AG09319 (cell line): ENCODE measurements at places on chromosomes 16 and 17.

GRCh38 chr16:2769675-2770056, 7.4 kb downstream of the ELOB start:
- no peak for DNase-seq

GRCh38 chr16:81451753-81452680, 7.4 kb downstream of the CMIP start:
- no peak for DNase-seq

DNA sequence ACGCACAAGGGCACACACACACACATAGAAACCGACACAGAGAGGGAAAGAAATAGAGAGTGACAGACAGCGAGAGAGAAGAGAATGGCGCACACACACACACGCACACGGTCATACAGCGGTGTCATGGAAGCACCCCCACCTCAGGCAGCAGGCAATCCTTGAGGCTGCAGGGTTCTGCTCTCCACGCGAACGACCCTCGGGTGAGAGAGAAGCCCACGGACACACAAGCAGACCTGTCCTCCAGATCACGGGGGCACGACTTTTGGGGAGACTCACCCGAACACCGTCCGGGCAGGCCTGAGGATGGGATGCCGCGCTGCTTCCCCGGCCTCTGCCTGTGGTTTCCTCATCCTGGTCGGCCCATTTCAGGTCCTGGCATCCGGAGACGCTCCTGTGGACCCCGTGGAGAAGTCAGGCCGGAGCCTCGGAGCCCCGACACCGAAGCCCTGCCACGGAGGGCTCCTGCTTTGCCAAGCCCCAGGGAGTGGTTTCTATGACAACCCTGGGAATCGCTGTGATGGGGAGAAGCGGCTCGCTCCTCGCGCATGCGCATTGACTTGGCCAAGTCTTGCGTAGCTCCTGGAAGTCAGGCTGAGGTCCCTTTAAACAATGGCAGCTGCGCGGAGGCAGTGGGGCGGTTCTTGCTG, 118.2 kb upstream of the KCNJ18 start:
- peak; percentile 64 for DNase-seq

DNA sequence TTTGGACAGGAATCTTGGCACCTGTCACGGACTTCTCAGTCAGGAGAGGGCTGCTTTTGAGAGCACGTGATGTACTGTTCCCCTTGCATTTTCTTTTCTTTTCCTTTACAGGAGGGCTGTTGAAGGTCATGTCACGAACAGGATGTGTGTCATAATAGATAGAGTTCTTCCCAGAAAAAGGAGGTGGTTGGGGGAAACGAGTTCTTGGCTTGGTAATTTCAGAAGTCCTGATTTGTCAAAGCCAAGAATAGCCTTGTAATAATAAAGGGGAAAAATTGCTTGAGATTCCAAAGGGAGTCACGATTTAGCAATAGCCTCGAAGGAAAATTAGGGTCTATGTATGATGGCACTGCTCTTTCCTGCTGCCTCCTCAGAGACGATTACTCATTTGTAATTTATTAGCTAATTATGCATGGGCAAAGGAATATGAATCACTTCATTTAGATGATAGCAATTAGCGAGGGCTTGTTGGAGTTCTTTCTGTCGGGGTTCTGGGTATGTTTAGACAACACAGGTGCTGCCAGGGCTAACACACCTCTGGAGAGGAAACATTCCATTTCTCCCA, 277.7 kb upstream of the N4BP1 start:
- DNase-seq, result no peak

- DNase-seq, result peak; percentile 63
Measured at GRCh38 chr17:6666077-6666521, 14.5 kb downstream of the C17orf100 start.

DNA sequence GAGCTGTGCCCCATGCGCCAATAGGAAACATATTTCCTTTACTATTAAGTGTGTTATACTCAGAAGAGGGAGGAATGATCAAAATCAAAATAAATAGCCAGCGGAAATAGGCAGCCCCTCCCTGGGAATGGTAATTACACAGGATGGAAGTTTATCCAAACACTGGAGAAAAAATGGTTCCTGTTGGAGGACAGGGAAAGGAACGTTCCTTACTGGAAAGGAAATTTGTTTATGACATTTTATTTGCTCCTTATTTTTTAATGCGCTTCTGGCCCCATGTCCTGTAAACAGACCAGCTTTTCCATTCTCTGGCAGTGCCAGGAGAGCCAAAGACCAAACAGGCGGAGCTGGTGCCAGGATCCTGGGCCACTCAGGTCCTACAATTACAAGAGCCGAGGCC, 273.7 kb downstream of the SOX9 start:
- DNase-seq, result no peak

- no peak for DNase-seq
Measured at GRCh38 chr16:1960665-1961630, 1.6 kb downstream of the NDUFB10 start.

- no peak for DNase-seq
Measured at GRCh38 chr17:34703533-34703932, 124.2 kb downstream of the TMEM132E start.

GRCh38 chr17:56808503-56808902, 25.2 kb downstream of the C17orf67 start:
- no peak for DNase-seq

DNA sequence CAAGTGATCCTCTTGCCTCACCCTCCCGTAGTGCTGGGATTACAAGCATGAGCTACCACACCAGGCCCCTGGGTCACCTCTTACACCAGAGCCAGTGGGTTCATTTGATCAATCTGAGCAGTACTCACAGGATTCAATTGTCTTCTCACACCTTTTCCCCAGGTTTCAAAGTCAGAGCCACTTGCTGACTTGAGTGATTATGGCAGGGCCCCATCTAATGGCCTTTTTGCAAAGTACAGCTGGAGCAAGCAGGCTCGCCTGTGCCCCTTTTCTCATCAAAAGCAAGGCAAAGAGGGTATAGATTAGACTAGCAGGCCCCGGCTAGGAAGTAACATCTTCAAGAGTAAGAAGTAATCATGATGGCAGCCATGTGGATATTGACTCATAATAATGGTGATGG, 114.8 kb upstream of the NOL11 start:
- no peak for DNase-seq

DNA sequence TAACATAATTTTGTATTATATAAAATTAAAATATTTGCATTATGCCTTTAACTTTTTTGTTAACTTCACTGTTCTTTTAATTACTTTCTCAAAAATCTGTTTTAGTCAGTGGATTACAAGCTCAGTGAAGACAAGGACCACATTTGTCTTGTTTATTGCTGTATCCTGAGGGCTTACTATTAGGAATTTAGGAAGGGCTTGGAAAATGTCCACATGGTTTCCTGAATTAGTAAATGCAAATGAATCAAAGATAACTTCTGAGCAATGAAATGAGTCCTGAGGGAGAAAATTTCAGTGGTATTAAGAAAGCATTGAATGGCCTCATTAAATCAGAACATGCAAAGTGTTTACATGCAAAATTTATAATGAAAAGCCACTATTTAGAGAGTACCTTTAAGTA, 1293.2 kb upstream of the GOT2 start:
- DNase-seq, result no peak

GRCh38 chr16:89097392-89097772, 3.7 kb downstream of the ACSF3 start:
- no peak for DNase-seq

- DNase-seq, result no peak
Measured at GRCh38 chr16:58654560-58655214, 25.1 kb upstream of the CNOT1 start.

DNA sequence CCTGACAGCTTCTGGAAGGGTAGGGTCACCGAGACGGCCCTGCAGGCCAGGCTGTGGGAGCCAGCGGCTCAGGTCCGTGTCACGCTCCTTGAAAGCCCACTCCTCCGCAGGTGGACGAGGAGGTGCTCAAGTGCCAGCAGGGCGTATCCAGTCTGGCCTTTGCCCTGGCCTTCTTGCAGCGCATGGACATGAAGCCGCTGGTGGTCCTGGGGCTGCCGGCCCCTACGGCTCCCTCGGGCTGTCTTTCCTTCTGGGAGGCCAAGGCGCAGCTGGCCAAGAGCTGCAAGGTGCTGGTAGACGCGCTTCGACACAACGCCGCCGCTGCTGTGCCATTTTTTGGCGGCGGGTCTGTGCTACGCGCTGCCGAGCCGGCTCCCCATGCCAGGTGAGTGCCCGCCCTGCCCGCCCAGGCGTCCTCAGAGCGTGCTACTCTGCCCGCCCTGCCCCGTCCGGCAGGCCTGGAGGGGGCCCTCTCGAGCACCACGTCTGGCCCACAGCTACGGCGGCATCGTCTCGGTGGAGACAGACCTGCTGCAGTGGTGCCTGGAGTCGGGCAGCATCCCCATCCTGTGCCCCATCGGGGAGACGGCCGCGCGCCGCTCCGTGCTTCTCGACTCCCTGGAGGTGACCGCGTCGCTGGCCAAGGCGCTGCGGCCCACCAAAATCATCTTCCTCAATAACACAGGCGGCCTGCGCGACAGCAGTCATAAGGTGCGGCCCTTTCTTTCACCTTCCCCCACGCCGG, 1.3 kb downstream of the NAGS start:
- no peak for DNase-seq

- DNase-seq, result no peak
Measured at GRCh38 chr16:83586461-83587200, 221.1 kb upstream of the HSBP1 start.

DNA sequence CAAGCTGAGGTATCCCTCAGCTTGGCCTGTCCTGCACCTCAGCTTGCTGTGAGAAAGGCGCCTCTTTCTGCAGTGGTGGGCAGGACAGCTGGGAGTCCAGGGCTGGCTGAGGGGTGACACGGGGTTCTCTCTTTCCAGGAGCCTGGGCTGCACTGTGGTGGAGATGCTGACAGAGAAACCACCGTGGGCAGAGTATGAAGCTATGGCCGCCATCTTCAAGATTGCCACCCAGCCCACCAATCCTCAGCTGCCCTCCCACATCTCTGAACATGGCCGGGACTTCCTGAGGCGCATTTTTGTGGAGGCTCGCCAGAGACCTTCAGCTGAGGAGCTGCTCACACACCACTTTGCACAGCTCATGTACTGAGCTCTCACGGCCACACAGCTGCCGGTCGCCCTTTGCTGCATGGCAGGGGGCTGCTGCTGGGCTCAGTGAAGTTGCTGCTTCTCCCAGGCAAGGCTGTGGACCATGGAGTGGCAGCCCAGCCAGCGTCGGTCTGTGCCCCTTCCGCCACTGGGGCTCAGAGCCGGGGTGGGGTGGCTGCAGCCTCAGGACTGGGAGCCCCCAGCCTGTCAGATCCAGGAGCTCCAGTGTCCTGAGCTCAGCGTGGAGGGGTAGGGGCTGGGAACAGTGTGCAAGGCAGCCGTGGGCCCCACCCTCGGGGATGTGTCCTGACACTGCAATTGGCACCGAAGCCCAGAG, 6.4 kb downstream of the LIMD2 start:
- no peak for DNase-seq

GRCh38 chr17:31533546-31534155, 142.2 kb downstream of the RAB11FIP4 start:
- DNase-seq, result peak; percentile 30

GRCh38 chr16:27918755-27919154, 144.8 kb downstream of the GSG1L start:
- no peak for DNase-seq

DNA sequence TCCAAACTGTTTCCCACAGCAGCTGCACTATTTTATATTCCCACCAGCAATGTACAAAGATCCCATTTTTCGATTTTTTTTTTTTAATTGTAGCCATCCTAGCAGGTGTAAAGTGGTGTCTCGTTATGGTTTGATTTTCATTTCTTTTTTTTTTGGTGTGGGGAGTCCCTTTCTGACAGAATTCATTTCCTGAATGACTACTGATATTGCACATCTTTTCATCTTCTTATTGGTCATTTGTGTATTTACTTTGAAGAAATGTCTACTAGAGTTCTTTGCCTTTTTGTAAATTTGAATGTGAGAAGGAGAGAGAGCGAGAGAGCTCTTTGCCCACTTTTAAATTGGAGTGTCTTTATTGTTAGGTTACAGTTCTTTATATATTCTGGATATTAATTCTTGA, 14.0 kb downstream of the CYB5B start:
- no peak for DNase-seq
